Stimulated activated CD8-positive, alpha-beta memory T cell treated with anti-CD3 and anti-CD28 coated beads, Interleukin-7, amount 100 ng/mL, for 48 hours (primary cell): ENCODE measurements at places on chromosomes 13 and 19.

DNA sequence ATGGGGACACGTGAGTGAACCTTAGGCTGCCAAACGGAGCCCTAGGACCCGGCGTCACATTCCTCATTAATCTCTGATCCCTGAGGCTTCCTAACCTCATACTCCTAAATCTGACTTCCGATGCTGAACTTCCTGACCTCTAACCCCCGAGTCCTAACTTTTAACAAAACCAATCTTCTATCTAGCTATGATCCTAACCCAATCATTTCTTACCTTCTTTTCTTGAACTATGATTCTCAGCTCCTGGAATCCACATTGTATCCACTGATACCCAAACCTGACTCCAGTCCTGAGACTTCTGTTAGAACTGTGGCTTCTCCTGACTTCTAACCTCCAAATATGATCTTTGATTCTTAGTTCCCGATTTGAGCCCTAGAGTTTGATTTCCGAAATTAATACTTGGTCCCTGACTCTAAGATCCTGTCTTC lies 447 bp downstream of the NFKBIB start:
- no peak for DNase-seq

DNA sequence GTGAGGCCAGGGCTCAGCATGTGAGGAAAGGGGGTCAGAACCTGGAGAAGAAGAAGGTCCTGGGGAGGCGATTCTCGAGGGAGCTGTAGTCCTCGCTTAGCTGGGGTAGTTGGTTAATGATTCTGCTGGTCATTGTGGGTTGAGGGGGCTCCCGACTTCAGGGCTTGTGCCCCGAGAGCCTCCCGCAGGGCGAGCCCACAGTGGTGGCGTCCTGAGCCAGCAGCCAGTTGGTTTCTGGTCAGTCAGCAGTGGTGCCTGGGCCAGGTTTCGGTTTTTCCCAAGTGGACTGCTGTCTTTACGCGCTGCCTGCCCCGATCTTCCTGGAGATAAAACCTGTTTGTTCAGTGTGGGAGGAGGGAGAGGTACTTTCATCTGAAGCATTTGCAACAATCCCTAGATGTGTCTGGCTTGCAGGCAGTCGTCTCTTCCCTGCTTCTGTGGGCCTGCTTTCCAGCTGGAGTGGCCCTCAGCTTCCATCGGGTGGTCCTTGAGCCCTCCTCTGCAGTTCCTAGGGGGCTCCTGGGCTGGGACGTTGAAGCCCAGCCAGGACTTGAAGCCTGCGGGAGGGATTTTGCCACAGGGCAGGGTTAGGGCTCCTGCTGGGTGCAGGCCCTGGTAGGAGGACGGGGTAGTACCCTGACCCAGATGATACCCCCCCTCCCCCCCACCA lies 3.2 kb downstream of the PTBP1 start:
- DNase-seq: no peak

GRCh38 chr19:342801-343421 lies 1.7 kb downstream of the MIER2 start:
- DNase-seq: no peak

DNA sequence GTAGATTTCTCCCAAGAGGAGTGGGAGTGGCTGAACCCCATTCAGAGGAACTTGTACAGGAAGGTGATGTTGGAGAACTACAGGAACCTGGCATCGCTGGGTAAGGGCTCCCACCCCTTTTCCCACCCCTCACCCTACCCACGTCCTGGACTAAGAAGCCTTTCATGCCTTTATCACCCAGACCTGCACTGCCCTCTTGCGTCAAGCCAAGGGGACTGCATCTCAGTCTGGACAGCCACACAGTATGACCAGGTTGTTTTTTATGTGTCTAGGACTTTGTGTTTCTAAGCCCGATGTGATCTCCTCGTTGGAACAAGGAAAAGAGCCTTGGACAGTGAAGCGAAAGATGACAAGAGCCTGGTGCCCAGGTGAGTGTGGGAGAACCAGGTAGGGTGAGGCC lies 8.8 kb downstream of the ZFP28 start:
- no peak for DNase-seq

DNA sequence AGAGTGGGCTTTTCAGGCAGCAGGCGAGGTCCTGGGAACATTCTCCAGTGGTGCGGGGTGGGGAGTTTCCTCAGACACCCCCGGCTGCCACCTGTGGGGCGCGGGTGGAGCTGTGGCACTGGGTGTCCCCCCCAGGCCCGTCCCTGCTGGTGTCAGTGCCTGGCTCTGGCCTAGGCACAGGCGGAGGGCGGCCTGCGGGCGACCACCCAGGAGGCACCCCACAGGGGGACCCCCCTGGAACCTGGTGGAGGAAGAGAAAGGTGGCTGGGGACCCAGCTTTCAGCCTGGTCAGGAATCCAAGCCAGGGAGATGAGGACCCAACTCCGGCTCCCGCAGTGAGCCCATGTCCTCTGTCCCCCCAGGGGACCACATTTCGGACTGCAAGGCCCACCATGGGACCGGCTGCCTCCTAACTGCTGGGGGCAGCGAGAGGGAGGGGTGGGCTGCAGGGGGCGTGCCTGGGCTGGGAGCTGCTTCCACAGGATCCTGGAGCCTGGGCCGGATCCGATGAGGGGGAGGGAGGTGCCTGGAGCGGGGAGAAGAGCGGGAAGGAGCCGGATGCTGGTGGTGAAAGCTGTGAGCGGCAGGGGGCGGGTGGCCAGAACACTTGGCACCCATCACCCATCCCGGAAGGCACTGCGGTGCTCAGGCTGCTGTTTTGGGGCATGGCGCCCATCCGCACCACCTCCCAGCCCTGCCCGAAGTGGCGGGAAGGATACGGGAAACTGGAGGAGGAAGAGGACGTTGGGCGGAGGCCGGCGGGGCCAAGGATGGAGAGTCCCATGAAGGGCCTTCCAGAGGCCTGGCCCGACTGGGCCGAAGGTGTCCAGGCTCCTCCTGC lies 5.5 kb upstream of the CTXN1 start:
- DNase-seq: no peak

- DNase-seq: no peak
Measured at GRCh38 chr13:42041011-42041683, 7.3 kb upstream of the DGKH start.

- no peak for DNase-seq
Measured at GRCh38 chr13:24135674-24136300, 24.7 kb upstream of the SPATA13 start.

DNA sequence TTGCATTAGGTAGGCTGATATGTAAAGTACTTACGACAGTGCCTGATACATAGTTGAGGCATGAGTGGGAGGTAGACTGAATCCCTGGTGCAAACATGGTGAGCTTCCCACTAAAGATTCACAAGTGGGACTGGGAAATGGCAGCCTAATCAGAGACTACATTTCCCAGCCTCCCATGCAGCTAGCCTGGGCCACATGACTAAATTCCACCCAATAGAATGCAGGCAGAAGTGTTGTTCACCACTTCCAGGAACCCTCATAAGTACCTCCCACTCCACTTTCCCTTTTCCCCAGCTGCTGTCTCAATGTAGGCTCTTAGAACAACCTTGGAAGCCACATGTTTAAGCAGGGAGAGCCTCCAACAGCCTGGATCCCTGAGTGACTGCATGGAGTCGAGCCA lies 104.9 kb downstream of the CACNA1A start:
- DNase-seq: no peak

GRCh38 chr13:87274209-87274819 lies 396.9 kb upstream of the SLITRK5 start:
- peak; percentile 1 for DNase-seq

- no peak for DNase-seq
Measured at GRCh38 chr13:45468635-45469034, 3.9 kb downstream of the COG3 start.

- DNase-seq: no peak
Measured at GRCh38 chr13:65417953-65418352, 1812.2 kb downstream of the PCDH9 start.

DNA sequence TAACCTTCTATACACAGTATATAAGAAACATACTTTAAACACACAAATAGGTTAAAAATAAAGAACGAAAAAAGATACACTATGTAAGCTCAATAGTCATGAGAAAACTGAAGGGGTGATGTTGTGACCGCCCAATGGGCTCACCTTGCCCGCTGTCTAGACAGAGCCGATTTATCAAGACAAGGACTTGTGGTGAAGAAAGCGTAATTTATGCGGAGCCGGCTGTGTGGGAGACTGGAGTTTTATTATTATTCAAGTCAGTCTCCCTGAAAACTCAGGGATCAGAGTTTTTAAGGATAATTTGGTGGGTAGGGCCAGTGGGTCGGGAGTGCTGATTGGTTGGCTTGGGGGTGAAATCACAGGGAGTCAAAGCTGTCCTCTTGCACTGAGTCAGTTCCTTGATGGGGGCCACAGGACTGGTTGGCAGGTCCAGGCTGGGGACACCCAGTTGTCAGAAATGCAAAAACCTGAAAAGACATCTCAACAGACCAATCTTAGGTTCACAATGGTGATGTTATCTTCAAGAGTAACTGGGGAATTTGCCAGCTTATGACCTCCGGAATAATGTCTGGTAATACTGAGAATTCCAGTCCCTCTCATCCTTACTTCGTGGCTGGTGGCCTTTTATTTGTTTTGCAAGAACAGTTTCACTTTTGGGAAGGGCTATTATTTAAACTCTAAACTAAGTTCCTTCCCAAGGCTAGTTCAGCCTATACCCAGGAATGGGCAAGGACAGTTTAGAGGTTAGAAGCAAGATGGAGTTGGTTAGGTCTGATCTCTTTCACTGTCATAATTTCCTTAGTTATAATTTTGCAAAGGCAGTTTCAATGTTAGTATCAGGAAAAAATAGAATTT lies 96.6 kb downstream of the UBL3 start:
- no peak for DNase-seq

DNA sequence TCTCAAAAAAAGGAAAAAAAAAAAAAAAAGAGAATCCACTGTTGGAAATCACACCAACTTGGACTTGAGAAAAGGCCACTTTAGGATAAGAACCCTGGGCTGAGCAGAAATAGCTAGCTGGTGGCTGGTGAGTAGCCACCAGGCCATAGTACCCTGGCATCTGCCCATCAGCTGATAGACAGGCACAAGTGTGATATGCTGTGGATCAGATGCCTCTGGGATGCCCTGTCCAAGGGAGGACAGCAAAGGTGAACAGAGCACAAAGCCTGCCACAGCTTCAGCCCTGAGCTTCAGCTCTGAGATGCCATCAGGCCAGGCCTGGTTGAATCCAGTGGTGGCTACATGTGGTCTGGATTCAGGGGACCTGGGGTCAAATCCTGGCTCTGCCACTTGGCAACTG lies 8.7 kb downstream of the SIRT2 start:
- DNase-seq: no peak

- no peak for DNase-seq
Measured at GRCh38 chr13:75071395-75071794, 410.6 kb downstream of the TBC1D4 start.
